ENCODE measurements at places on chromosomes 1 and 21.

DNA sequence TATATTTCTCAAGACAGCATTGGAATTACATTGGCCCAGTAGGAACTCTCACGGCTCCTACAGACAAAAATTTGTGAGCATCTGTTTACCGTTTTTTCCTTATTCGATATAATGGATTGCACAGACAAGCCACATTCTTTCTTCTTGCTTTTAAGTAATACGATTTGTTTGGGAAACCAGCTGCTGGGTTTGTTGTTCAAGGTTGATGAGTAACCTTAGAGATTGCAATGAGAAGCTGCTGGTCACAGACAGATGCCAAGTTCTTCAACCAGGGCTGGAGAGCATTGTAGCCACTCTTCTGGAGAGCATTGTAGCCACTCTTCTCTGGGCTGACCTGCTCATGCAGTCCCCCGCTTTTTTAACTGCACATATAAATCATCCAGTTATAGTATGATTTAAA lies 1.4 kb upstream of the MIA3 start:
- DNase-seq: no peak

GRCh38 chr1:47569681-47570470 lies 132.0 kb downstream of the FOXD2 start:
- no peak for DNase-seq

DNA sequence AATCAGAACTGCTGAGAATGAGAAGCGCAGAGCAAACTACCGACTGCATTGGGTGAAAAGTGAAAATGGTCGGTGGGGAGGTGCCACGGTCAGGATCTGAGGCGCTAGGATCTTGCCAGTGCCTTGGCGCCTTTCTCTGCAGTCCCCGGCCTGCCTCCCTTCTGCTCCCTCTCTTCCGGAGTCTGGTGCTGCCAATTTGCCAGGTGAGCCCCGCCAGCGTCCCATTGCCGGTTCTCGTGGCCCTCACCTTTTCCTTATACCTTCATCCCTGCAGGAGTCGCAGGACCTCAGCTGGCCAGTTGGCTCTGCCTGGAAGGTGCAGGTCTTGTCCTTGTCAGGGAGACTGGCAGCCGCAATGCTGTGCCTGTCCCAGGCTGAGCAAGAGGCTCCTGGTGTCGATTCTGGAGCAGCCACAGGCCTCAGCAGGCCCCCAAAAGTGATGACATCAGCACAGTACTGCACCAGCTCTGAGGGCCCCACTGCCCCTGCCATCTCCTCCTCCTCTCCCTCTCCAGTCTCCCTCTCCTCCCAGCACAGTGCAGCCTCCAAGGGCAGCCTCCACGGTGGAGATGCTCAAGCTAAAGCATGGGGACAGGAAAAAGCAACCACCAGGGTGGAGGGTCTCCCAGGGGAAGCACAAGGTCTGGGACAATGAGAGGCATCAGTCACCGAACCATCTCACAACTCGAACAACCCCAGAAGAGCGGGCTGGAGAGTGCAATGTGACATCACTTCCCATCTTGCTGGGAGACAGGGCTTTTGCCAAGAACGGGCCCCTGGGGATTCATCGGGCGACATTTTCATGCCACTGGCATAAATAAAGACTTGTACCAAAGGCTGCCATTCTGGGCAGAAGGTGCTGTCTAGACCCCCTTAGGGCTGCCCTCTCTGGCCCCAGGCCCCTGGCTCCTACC lies 37.1 kb upstream of the H6PD start:
- DNase-seq: no peak

- DNase-seq: no peak
These were observed 26.8 kb upstream of the CD1D start for GRCh38 chr1:158153746-158154444.

DNA sequence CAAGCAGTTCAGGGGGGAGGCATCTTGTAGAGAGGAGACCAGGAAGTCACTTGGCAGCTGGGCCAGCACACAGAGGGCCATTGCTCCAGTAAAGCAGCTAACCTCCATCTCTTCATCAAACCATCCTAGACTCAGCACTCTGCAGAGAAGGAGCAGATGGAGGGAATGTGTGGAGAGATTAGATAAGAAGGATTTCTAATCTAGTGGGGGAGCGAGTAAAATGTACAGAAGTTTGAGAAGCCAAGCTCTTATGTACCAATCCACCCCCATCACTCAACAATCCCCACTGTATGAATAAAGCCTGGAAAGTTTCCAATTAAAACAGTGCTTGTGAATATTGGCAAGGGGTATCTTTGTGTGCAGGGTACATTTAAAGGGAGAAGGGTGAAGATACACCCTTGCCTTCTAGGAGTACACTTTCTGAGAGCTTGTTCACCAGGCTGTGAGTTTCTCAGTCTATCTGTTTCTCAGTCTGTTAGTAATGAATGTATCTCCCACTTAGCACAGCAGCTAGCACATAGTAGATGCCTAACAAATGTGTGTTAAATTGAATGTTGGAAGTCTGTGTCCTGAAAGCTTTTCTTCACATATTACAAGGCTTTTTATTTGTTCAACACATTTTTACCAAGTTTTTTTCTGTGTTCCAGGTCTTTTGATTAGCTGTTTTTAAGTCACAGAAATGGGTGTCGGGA lies 142.7 kb upstream of the UBE2U start:
- DNase-seq: no peak

DNA sequence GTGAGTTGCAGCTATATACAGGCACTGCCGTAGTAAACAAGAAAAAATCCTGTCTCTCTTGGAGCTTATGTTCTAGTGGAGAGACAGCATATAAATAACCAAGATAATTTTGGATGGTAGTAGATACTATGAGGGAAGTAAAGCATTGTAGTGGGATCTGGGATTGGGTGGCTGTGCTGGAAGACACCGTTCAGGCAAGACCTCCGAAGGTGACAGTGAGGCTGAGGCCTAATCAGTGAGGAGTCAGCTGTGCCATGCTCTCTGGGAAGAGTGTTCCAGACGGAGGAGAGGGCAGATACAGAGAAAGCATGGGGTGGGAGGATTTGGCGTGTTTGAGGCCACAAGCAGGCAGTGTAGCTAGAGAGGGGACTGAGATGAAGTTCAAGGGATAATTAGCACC lies 6.0 kb downstream of the TMEM222 start:
- DNase-seq: no peak

- DNase-seq: no peak
These were observed 366.1 kb upstream of the ST6GALNAC5 start for GRCh38 chr1:76501136-76501535.

DNA sequence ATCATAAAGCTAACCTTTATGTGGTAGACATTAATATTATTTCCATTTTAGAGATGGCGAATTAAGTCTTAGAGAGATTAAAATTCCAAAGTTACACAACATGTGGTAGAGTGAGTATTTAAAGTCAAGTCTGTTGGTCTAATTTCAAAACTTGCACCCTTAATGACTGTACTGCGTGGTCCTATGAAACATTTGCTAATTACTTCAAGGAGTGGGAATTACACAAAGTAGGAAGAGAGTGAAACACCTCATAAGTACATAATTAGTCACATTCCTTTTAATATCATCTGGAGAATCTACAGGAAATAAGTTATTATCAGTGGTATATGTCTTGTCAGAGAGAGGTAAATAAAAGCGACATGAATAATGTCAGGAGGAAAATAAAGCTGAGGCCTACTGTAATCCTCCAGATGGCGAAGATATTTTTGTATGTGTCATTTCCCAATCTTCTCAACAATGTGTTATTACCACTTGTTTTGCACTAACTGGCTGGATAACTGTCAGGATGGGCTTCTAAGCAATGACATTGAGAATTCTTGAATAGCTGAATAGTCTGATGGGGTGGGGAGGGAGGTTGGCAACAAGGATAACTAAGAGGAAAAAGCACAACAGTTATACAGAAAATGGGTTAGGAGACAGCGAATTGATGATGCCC lies 95.5 kb downstream of the TNFSF18 start:
- no peak for DNase-seq

- no peak for DNase-seq
These were observed 342.2 kb downstream of the OMA1 start for GRCh38 chr1:58204284-58204683.

DNA sequence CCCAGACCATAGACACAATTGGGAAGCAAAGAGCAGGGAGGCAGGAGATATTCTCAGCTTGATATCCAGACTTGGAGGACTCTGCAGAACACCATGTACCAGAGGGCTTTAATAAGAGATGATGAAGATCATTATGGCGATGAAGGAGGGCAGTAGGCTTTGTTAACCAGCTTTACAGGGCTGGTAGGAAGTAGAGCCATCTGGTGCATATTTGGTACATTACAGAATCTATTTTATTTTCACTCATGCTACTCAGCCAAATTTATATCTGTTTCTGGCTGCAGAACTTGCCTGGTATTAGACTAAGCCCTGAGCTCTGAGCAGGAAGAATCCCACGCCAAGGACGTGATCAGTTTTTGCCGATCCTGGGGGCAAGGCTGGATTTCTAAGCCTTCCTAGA lies 61.8 kb upstream of the SYT6 start:
- DNase-seq: no peak

GRCh38 chr1:788835-789234 lies 102.4 kb upstream of the OR4F16 start:
- DNase-seq: no peak

DNA sequence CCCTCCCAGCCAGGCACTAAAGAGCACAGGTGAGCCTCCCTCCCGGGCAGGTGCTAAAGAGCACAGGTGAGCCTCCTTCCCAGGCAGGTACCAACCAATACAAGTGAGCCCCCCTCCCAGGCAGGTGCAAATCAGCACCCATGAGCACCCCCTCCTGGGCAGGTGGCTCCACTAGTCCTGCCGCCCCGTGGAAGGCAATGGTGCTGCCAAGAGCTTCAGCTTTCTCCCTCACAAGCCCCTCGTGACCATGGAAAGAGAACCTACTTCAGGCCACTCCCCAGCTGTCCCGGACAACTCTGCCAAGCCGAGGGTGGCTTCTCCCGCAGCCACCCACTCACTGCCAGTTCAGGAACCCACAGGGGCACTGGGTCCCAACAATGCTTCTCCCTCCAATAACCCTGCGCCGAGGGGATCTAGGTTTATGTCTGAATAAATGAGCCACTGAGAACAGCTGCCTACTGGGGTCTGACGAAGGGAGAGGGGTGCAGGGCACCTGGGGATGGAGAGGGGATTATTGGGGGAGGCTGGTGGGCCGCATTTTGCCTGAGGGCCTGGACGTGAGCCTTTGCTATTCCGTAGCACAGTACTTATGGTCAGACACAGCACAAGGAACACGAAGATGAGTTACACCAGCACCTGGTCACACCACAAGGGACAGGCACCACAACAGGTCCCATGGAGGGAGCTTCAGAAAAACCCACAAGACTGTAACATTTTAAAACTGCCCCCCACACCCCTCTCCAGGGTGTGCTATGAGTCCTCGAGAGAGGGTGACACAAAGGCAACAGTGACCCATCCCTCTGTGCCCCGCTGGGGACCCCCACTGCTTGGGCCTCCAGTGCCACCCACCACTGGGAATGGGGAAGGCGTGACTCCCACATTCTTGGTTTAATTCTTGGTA lies 46.3 kb downstream of the PRDM15 start:
- no peak for DNase-seq

- no peak for DNase-seq
These were observed 22.5 kb downstream of the PKP1 start for GRCh38 chr1:201305815-201306214.

DNA sequence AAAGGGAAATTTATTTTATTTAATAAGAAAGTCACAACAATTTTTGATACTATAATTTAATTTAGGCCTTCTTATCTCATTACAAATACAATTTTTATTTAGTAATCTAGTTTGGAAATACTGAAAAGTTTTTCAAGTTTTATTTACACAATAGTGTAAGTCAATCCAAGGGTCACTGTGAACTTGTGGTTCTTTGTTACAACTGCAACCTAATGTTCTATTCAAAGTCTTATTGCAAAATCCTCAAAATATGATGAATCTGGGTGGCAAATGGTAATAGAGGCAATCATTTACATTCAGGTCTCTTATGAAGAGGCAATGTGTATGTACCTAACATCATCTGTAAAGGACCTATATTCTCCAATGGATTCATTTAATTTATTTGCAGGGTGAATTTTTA lies 421.2 kb downstream of the DPYD start:
- DNase-seq: no peak

- DNase-seq: no peak
These were observed 219.6 kb downstream of the LTN1 start for GRCh38 chr21:28773036-28773435.

GRCh38 chr1:201020721-201021629 lies 2.5 kb downstream of the KIF21B start:
- no peak for DNase-seq

- DNase-seq: no peak
These were observed 53.8 kb downstream of the UTP25 start for GRCh38 chr1:209881619-209882018.

DNA sequence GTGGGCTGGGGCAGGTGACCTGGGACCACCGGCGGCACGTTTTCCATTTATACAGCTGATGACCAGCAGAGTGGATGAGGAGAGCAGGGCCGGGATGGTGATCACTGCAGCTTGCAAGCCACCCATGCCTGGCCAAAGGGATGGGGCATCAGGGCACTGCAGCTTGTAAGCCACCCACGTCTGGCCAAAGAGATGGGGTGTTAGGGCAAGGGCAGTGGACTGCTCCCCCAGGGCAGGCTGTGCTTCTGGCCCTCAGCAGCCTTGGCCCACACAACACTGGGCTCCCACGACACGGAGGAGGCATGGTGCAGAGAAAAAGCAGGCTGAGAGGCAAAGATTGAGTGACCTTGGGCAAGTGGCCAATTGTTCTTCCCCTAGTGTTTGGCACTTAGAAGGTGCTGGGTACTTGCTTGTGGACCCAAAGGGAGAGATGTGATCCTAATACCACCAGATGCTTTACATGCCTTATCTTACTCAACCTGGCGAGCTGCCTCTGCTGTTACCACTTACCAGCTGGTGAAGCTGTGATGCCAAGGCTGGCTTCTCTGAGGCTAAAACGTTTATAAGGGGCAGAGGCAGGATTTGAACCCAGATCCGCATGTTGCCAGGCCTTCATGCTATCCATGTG lies 48.3 kb downstream of the TRIM62 start:
- DNase-seq: no peak

GRCh38 chr1:41424581-41425118 lies 59.8 kb downstream of the EDN2 start:
- DNase-seq: no peak

DNA sequence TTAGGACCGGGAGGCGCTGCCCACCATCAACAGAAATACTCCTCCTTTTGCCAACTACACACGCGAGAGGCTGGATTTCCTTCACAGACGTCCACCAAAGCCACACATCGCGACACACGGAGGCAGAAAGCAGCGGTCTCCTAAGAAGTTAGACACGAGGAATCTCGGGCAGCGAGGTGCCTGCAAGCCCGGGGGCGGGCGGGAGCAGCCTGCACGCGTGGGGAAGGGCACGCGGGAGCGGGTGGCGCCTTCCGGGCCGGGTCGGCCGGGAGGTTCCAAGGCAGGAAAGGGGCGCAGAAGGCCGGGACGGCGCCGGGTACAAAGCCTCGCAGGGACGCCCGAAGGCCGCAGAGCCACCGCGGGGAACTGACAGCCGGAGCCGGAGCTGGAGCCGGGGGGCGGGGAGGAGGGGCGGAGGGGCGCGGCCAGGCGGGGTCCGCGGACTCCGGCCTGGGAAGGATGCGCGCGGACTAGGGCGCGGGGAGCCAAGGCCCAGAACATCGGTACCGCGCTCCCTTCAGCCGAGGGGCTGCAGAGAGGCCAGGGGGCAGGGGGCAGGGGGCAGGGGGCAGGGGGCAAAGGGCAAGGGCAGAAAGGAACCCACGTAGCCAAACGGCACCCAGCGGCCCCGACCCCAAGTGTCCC lies 722 bp downstream of the NPHP4 start:
- DNase-seq: no peak

- no peak for DNase-seq
These were observed 176.6 kb upstream of the PBX1 start for GRCh38 chr1:164382384-164382783.

- no peak for DNase-seq
These were observed 10.9 kb downstream of the S100PBP start for GRCh38 chr1:32828341-32828740.

Measured in NCI-H774 (cell line).